ENCODE measurements at places on chromosomes 7 and 10.

GRCh38 chr10:114609518-114610426 is 48.3 kb downstream of the ABLIM1 start:
- no peak for DNase-seq

DNA sequence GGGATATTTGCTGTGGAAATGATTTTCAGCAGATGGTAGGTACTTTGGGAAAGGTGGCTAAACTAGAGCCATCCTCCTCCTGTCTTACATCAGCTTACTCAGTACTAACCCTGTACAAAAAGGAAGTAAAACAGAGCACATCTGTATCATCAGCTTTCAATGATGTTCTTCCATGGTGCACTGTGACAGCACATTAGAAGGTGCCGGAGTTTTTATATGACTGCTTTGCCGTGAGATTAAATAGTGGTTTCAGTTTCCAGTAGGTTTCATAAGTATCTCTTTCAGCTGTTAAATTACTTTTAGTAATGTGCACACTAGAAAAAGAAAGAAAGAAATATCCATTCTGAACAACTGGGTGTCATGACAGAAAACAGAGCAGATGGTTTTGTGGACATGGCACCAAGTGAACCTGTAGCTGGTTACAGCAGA is 86.5 kb downstream of the ARID5B start:
- DNase-seq = no peak

DNA sequence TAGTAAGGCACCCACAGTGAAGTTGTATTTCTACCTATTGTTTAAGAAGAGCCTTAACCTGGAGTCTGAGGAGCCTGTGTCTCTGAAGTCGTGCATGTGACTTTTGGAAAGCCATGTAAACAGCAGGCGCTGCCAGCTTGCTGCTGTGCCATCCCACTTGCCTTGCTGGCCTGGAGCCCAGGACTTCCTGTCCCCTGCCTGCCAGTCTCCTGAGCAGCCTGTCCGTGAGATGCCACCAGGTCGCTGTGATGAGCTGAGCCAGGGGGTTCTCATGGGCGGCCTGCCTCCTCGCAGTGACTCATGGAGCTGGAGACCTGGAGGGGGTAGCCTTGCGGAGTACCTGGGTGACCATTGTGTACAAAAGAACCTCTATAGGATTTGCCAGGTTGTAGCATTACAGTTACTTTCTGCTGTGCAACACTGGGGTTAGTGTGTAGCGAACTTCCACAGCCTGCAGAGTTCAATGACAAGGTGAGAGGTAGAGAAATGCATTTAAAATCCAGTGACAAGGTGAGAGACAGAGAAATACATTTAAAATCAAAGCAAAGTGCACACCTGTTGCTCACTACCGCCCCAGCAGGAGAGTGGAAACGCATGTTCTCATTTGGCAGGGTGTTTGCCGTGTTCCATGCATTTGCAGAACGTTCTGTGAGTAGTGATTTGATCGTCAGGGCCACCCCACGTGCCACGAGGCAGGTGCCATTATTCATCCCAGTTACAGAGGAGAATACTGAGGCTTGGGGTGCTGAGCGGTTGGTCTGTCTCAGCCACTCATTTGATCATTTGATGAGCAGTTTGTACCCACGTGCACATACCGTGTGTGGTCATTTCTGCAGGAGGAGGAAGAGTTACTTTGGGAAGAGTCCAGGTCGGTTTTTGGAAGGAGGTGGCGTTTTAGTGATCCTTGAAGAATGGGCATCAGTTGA is 36.6 kb upstream of the BHLHA15 start:
- DNase-seq = no peak

- DNase-seq = no peak
Measured at GRCh38 chr7:132240821-132241422, 335.3 kb downstream of the PLXNA4 start.

GRCh38 chr10:60848126-60848525 is 69.8 kb downstream of the CDK1 start:
- DNase-seq = no peak

DNA sequence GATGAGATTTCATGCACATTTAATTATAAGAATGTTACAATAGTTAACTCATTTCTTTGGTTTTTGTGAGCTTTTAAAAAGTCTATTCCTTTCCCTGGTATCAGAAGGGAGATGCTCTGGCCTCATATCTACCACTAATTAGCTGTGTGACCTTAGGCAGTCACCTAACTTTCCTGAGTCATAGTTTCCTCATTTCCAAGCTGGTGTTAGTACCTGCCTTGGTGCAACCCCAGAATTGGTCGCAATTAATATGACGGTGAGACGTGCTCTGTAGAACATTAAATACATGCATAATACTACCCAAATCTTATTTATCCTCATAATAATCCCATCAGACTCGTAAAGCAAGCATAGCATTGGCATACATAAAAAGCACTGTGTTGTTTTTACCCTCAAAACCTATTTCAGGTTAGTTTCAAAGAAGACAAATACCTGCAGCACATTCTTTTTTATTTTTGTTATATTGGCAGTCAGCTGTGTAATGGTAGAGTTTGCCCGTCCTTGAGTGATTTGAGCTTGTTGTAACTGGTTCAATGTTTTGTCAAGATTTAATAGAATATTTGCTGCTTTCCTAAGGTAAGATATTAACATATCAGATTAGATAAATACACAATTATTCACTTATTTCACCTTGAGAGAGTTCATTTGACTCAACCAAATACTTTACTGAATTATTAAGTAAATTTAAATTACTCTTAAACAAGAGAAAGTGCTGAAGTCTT is 31.0 kb upstream of the LAMB1 start:
- DNase-seq = no peak

- no peak for DNase-seq
Measured at GRCh38 chr10:84405662-84406061, 77.3 kb downstream of the CCSER2 start.

GRCh38 chr7:132650498-132650897 is 74.2 kb upstream of the PLXNA4 start:
- no peak for DNase-seq

DNA sequence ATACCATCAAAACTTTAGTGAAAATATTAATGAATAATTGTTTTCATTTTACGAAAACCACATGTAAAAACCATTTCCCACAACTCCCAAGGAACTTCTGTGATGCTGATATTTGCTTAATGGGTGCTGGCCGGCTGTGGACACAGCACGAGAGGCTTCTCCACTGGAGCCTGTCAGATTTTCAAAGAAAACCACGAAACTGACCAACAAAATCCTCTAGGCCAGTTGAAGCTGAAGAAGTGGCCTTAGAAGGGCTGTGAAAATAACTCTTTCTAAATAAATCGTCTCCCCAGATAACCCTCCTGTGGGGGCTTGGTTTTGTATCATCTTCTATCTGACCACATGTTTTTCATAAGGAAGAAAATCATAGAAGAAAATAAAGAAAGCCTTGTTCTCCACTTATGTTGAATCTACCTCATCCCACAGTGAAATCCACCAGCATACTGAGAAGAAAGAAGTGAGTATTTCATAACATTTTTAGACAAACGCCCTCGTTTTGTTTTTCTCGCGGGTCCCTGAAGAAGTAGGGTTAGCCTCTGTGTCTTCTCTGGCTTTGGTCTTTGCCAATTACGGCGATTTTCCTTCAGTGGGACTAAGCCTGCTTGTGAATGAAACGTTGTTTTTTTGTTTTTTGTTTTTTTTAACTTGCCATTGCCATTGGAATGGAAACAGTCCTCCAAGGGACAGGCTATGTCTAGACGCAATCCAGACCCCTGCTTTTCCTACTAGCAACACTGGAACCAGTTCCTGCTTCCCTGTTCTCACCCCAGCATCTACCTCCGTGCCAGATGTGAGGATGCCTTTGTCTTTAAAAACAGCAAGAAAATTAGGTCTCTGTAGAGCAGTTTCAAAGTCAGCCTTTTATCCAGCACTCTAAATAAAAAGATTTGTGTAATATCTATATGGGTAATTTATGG is 123.9 kb downstream of the ADAM12 start:
- no peak for DNase-seq

DNA sequence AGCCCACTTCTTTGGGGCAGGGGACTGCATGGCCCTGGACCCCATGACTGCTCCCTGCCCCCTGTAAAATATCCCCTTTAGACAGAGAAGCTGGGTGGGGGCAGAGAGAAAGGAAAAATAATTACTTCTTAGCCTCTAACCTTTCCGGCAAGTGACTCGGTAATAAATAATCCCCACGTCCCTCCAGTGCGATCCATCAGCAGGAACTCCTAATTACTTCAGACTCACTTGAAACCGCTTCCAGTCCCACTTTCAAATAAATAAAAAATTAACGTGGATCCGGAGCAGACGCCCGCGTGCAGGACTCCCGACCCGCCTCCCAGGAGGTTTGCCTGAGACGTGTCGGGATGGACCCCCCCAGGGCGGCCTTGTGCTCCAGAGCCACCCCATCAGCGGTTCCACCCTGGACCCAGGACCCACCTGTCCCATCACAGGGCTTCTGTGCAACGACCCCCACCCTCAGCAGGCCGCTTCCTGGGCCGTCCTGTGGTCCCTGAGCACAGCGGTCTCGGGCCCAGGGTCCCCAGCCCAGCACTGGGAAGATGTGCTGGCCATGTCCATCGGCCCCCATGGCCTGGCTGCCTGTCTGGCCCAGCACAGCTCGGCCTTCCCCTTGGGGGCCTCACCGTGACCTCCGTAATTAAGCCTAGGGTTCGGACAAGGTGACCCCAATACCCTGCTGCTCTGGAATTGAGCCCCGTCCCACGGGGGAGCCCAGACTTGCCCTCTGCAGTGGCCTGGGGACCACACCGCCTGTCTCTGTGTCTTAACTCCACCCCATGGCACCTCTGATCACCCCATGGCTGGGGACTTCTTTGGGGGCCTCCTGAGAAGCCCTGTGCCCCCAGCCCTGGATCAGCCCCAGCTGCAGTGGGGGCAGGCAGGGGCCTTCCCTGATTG is 108.0 kb downstream of the UNCX start:
- no peak for DNase-seq

DNA sequence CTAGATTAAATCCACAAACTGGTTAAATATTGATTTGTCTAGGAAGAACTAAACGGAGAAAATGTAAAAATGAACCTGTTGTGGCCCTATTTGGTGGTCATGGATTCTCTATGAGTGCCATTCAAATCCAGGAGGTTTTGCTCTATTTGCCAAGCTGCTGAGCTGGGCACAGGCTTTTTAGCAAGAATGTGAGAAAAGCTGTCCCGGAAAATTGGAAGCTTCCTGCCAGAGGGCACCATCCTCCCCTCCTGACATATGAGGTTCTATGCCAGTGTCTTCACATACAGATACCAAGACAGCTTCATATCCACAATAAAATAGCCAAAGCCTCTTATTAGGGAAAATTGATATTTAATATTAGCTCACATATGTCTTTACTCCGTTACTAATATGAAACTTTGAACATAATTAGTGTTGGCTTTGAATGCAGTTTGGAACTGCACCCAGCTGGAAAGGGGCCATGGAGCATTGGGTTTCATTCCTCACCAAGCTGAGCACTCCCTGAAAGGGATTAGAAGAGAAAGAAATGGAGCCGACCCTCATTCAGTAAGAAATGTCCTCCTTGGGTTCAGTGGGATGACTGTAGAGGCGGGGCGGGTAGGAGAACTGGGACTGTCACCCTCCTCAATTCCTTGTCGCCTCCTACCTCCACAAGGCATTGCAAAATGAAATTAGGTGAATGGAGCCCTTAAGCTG is 47.8 kb downstream of the NRCAM start:
- DNase-seq = no peak

GRCh38 chr7:1025743-1026581 is 18.4 kb upstream of the GPR146 start:
- no peak for DNase-seq

DNA sequence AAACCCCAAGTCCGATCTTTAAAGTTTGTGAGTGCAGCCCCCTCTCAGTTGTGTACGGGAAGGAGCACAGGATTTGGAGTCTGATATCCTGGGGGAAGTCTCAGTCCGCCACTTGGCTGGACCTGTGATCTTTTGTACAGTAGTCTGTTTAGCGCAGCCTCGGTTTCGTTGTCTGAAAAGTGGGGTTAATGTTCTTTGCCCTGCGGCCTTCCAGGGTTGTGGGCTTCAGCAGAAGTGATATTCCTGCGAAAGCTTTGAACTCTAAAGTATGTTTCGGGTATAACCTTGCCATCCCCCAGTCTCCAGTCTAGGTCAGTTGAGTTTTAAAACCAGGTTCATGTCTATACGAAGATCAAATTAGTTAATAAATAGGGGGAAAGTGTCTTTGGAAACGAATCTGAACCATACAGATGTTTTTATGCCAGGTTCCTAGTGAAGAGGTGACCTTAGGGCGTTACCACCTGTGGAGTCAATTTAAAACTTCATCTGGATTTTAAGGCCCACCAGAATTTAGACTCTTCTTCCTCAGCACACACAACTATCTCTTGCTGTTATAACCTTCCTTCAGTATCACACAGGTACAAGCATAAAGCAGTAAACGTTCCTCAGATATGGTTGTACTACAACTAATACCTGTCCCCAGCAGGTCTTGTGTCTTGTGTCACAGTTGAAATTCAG is 904 bp downstream of the R3HCC1L start:
- no peak for DNase-seq

GRCh38 chr10:62992145-62992721 is 140.9 kb upstream of the NRBF2 start:
- peak; percentile 57 for DNase-seq

GRCh38 chr10:110005719-110006118 is 2.1 kb upstream of the ADD3 start:
- DNase-seq = peak; percentile 67

GRCh38 chr7:70775570-70776156 is 356.3 kb upstream of the GALNT17 start:
- DNase-seq = no peak

GRCh38 chr10:85666987-85667386 is 699.6 kb downstream of the GRID1 start:
- DNase-seq = no peak

DNA sequence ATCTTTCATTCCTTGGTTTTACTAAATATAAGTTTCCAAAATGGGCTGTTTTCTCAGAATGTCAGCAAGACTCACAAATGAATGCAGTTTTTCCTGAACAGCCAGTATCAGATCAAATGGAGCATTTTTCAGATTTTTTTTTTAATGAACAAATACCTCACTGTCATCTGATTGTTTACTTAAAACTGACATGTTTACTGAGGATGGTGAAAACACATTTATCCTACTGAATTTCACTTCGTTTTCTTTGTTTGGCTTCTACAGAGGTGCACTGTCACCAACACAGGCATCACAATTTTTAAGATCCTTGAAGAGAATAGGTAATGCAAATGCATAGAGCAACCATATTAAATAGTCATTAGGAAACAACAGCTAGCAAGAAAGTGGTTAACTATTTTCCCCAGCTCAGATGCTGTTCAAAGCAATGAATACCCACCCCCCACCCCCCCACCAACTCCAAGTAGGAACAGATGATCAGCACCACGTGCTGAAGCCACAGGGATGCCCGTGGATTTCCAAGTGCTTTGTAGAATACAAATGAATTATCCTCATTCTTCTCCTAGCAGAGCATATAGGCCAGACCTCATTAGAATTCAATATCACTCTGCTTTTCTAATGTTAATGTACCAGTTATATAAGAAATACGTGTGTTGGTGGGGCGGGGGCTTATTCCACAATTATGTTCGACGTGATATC is 205.9 kb downstream of the SKAP2 start:
- peak; percentile 57 for DNase-seq

All from retina (tissue), 1 donor.